ENCODE measurements at places on chromosomes 12 and 14. TPM values are rescaled to one million over a fixed set of nuclear protein-coding genes. Genes with fewer than 3 reads are reported as not detected.

- DNase-seq, result no peak
These were observed 207.0 kb downstream of the CALM1 start for GRCh38 chr14:90603841-90604240.

MMP14 gene
- total RNA-seq, result 22.5 TPM

- peak; percentile 59 for DNase-seq
These were observed at the start of gene MGP for GRCh38 chr12:14885718-14886221. Gene MGP (minus strand): TSS chr12:14885854. CDS start chr12:14885791, 63 bp downstream.

GRCh38 chr14:52590318-52590717 is 37.7 kb downstream of the GPR137C start:
- no peak for DNase-seq

KRT6C gene
- total RNA-seq, result not detected

IL22 gene
- not detected for total RNA-seq

GRCh38 chr12:53974084-53975063 is at the start of gene HOTAIR:
Gene HOTAIR (minus strand): TSS chr12:53974954.
- DNase-seq, result no peak

DNA sequence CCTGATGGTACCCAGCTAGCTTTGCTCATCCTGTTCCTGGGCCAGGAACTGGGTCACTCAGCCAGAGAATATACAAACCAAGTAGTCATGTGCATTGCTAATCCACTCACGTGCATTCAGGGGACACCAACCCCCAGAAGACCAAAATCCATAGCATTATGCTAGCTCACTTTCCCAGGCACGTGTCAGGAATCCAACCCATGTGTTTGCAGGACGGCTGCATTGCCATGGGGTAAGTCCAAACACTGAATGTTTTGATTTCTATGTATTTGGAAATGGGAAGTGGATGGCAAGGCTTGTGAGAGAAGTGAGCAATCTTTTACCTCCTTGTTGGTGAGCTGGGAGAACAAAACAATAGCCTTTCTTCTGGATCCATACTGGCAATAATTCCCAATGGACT is 87.1 kb upstream of the FOXN3 start:
- no peak for DNase-seq

DNA sequence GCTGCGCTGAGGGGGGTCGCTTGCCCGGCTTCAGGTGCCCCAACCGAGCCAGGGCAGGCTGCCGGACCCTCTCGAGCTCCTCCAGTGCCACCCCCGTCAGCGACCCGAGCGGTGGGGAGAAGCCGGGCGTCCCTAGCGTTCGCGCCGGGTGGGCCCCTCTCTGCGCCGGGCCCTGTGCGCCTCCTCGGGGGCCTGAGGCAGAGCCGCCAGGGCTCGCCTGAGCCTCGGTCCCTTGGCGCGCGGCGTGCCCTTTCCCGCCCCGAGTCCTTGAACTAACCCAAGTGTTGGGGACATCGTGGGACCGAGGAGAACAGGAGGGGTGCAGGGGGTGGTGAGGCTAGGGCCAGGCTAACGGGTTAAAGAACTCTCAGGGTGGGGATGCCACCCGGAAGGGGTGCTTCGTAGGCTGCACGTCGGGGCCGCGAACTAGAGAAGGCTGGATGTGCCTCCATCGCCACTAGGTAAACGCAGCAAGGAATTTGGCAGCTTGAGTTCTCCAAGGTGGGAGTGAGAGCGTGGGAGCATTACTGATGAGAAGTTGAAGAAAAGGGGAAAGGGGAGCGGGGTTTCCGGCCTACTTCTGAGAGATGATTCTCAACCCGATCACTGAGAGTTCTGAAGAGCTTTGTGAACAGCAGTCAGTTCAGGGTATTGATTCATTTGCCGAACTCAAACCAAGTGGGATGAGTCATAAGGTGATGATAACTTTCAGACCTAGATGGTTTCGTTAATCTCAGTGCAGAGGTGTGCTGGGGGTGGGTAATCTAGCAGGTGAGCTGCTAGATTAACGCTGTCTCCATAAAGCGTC is 618 bp downstream of the RNF34 start:
- peak; percentile 56 for DNase-seq

DNA sequence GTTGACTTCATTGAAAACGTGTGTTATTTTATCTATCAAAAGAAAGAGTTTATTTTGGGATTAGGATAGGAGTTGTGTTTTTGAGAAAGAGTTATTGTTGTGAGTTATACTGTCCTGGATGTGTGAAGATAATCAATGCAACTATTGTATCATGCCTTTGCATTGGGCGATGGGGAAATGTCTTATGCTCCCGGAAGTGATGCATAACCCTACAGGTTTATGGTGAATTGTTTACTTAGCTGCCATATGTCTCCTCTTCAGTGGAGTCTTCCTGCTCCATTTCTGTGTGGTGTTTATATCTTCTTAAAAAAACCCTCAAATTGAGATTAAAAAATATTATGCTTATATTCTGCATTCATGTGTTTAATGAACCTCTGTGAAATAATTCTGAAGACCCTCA is 6.5 kb downstream of the PDE3A start:
- no peak for DNase-seq

GRCh38 chr14:105313381-105314286 is 914 bp upstream of the PACS2 start:
- peak; percentile 71 for DNase-seq

DNA sequence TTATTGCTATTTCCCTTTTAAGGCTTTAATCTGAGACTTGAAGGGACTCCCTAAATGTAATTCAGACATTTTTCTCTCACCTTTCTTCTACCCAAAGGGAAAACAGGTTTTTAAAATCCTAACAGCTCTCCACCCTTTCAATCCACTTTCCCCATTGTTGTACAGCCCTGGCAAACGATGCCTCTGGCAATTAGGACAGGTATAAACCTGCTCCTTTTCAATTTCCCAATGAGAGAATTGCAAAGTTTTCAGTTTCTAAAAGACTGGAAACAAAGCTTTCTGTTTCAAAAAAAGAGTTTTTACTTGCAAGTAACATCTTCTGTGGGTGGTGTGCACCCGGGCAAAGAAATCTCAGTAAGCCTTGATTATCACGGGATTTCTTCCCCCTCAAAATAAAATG is 131.2 kb downstream of the HMGA2 start:
- DNase-seq, result no peak

GRCh38 chr12:124586756-124587155 is 19.3 kb upstream of the NCOR2 start:
- no peak for DNase-seq

GRCh38 chr12:1205512-1206060 is 214.6 kb downstream of the ERC1 start:
- no peak for DNase-seq

PPP1R36 gene
- total RNA-seq, result 0.19 TPM

DNA sequence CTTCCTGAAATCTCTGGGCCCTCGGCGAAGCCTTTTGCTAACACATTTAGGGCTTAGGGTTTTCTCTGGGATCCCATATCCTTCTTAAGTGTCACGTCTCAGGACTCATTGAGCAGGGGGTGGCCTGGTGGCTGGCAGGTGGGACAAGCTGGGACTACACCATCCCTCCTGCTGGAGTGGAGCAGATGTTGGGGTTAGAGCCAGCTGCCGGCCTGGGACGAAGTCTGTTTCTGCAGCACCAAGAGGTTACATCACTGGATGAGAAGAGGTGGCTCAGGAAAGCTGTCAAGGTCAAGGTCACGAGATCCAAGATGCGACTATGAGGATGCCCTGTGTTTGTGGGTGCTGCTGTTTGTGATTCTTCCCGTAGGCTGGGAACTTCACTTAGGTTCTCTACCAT is 16.3 kb downstream of the SMCO2 start:
- DNase-seq, result no peak

GRCh38 chr12:71873821-71874220 is 34.3 kb downstream of the TBC1D15 start:
- DNase-seq, result no peak

GRCh38 chr14:101875041-101875726 is 89.2 kb upstream of the DYNC1H1 start:
- no peak for DNase-seq

BMP4 gene
- total RNA-seq, result 8.8 TPM

PAX9 gene
- not detected for total RNA-seq

GRCh38 chr12:79932357-79932756 is 2.5 kb downstream of the PPP1R12A start:
- no peak for DNase-seq

- no peak for DNase-seq
These were observed 54.9 kb downstream of the TECPR2 start for GRCh38 chr14:102417646-102418045.

DNA sequence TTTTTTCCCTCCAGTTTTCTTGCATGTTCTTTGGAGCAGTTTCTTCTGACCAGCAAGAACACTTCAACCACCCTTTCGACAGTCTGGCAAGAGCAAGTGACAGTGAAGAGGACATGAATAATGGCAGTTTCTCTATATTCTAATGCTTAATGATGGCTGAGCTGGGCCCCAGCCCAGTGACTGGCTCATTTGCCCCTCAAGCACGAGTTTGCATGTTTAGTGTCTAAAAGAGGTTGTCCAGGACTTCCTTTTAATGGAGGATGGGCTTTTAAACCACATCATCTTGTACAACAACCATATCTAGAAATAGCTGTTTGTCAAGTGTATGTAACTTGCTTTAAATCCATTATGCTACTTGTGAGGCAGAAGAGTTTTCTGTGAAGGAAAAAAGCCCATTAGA is 28.4 kb downstream of the RAD9B start:
- DNase-seq, result no peak

GRCh38 chr14:51547260-51547659 is 104.5 kb upstream of the FRMD6 start:
- no peak for DNase-seq

Data from Right ventricle myocardium superior (tissue), 1 donor.